ENCODE measurements at places on chromosomes 5 and 9.

- no peak for DNase-seq
These were observed 13.1 kb downstream of the ROPN1L start for GRCh38 chr5:10454591-10455276.

- DNase-seq, result no peak
These were observed 24.3 kb downstream of the KIF2A start for GRCh38 chr5:62330302-62330701.

- DNase-seq, result no peak
These were observed 387.0 kb upstream of the DMAC1 start for GRCh38 chr9:8186560-8186959.

- DNase-seq, result no peak
These were observed 154.4 kb downstream of the MACROH2A1 start for GRCh38 chr5:135244620-135245021.

DNA sequence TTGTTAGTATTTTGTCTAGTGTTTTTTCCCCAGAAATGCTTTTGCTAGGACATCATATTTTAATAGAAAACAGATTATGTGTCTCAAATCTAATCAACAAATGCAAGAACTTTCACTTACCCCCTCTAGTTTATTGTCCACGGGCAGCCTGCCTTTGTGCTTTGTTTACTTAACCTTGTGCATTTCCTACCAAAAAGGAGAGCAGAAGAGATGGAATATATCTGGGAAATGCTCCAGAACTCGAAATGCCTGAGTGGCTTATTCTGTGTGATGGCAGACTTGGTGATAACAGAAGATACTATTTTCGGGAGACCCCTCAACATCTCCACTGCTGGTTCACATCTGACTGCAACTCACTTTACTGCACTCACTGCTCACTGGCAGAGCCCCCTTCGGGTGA is 33.3 kb upstream of the SPDL1 start:
- DNase-seq, result no peak

DNA sequence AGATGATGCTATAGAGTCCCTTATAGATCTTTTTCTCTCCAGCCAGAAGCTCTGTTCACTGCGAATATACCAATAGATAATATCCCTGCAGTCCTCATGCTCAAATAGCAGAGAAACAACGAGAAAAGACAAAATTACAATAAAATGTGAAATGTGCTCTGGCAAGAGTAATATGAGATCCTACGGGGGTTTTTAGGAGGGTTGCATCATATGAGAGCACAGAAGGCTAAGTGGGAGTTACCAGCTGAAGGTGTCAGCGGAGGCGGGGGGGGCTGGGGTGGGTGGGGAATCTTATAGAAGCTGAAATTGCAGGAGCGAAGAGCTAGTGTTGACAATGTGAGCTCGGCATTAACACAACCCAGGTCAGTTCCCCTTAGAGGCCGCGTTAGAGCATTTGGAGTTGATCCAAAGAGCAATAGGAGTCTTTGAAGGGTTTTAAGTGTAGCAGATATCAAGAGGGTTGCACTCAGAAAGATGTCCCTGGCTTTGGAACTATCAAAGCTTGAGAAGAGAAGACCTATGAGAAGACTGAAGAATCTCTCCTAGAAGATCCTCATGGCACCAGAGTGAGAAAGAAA is 109.7 kb downstream of the BASP1 start:
- no peak for DNase-seq

GRCh38 chr5:123811831-123812230 is 299.9 kb downstream of the CSNK1G3 start:
- DNase-seq, result no peak

GRCh38 chr5:4730279-4730678 is 409.9 kb upstream of the ADAMTS16 start:
- DNase-seq, result no peak

- DNase-seq, result no peak
These were observed 46.7 kb upstream of the MACIR start for GRCh38 chr5:103211576-103212561.

GRCh38 chr5:14143546-14143840 is 351 bp downstream of the TRIO start:
- no peak for DNase-seq

DNA sequence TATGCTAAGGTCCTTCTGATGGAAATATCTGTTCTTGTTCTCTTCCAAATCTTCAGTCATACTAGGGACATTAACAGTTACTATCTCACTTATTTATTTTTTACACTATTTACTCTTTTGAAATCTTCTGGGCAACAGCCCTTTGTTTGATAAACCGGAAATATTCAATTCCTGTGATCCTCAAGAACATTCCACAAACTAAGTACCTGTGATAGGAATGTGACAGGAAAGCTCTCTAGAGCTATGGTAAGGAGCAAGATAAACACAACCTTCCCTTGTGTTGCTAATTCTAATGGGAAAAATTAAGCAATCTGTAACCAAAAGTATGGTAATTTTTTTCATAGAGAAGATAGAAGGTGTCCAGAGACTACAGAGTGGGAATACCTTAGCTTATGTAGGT is 22.0 kb upstream of the ANKRD34B start:
- no peak for DNase-seq

- no peak for DNase-seq
These were observed 5.8 kb upstream of the BICD2 start for GRCh38 chr9:92770360-92770995.

- DNase-seq, result no peak
These were observed 150.2 kb upstream of the PAPPA start for GRCh38 chr9:116003397-116003796.

GRCh38 chr9:104118916-104119315 is 24.8 kb downstream of the SMC2 start:
- no peak for DNase-seq

GRCh38 chr5:128667751-128668150 is 129.7 kb upstream of the FBN2 start:
- no peak for DNase-seq

- DNase-seq, result no peak
These were observed 26.2 kb upstream of the TNFAIP8 start for GRCh38 chr5:119329666-119330065.

GRCh38 chr9:99385215-99385614 is 163.1 kb downstream of the SEC61B start:
- DNase-seq, result no peak

GRCh38 chr9:16184964-16185646 is 632.3 kb downstream of the CCDC171 start:
- DNase-seq, result no peak

GRCh38 chr9:129382281-129383018 is 204.4 kb upstream of the IER5L start:
- DNase-seq, result no peak

DNA sequence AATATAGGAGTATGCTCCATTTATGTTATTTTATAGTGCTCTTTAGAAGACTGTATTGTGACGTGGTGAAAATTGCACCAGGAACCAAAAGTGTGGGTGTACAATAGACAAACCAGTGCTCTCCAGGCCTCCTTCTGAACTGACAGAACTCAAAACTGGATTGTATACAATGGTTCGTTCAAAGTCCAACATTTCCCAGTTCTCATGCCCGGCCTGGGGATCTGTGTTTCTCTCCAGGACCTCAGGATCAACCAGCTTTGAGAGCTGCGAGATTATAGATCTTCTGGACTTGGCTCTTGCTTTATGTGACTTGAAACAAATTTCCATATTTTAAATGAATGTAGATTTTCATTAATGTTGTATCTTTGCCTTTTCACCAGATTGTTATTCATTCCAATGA is 60.8 kb upstream of the CER1 start:
- DNase-seq, result no peak

DNA sequence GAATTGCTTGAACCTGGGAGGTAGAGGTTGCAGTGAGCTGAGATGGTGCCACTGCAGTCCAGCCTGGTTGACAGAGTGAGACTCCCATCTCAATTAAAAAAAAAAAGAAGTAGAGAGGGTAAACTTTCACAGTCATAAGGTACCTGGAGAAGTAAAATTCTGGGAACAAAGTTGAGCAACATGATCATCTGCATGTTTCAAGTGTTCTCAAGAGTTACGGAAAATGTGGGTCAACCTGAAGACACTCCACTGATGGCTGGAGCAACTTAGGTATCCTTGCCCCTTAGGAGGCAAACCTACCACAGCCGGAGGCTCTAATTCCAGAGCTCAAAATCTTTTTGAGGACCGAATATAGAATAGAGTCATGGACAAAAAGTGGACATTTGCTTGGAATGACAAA is 370.8 kb upstream of the RFX3 start:
- DNase-seq, result no peak

GRCh38 chr5:39055027-39055767 is 19.0 kb downstream of the RICTOR start:
- no peak for DNase-seq

DNA sequence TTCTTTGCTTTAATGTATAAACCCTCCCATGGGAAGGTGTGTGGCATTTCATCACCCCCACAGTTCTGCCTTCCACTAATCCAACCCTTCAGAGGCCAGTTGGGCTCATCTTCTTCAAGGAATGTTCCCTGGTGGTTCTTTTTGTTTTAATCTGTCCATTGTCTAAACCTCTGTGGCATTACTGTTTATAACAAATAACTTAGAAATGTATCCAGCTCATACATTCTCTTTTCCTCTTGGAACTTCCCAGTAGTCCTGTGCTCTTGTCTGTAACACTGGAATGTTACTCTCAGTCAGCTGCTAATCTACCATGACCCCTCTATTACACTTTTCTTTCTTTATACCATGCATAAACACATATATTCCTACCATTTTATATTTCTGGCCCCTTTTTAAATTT is 213.5 kb upstream of the TARS1 start:
- DNase-seq, result no peak

GRCh38 chr5:144778561-144778960 is 607.9 kb downstream of the KCTD16 start:
- no peak for DNase-seq

DNA sequence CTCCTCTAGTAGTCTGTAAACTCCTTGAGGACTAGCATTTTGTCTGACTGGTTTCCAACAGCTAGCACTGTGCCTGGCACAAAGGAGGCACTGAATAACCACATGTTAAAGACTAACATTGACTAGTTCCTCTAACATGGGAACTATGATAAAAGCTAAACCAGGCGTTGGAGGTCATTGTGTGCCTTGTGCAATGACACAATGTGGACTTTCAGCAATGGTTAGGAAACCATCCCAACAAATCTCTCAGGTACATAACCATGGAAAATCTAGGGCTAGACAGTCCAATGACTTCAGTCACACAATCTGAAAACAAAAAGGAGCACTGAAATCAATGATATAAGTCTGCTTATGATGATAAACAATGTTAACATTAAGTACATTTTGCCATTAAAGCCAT is 200.6 kb downstream of the DCP2 start:
- DNase-seq, result no peak

DNA sequence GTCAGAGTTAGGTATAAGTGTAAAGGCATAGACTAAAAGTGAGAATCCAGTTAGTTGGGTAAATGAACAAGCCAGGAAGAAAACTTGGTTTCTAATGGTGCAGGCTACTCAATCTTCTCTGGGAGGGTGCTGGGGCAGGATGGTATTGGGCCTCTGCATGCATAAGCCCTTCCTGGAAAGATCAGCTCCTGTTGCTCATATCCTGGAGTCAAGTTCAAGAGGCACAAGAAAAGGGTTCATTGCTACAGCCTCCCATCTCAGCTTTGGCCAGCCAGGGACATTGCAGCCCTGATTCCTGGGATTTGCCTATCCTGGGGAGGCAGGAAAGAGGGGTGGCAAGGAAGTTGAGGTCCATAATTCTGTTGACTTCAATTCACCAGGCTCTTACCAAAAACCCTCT is 40.7 kb upstream of the ATP6V1G1 start:
- DNase-seq, result no peak

DNA sequence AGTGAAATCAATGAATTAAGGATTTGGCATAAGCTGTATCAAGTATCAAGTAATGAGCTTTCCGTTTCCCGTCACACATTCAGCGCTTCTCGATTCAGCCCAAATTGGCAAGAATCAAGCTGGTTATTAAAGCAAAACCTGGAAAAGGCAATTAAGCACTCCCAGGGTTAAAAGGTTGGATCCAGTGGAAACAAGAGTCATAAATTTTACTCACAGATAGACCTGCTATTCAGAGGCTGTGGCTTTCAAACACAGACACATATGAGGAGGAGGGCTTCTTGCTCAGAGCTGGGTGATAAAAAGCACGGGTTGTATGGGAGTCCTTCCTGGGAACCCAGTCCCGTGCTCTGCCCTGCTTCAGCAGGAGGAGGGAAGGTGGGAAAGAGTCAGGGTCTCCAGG is 112.3 kb upstream of the CXCL14 start:
- no peak for DNase-seq

GRCh38 chr5:78514427-78515330 is 133.9 kb downstream of the LHFPL2 start:
- DNase-seq, result no peak

DNA sequence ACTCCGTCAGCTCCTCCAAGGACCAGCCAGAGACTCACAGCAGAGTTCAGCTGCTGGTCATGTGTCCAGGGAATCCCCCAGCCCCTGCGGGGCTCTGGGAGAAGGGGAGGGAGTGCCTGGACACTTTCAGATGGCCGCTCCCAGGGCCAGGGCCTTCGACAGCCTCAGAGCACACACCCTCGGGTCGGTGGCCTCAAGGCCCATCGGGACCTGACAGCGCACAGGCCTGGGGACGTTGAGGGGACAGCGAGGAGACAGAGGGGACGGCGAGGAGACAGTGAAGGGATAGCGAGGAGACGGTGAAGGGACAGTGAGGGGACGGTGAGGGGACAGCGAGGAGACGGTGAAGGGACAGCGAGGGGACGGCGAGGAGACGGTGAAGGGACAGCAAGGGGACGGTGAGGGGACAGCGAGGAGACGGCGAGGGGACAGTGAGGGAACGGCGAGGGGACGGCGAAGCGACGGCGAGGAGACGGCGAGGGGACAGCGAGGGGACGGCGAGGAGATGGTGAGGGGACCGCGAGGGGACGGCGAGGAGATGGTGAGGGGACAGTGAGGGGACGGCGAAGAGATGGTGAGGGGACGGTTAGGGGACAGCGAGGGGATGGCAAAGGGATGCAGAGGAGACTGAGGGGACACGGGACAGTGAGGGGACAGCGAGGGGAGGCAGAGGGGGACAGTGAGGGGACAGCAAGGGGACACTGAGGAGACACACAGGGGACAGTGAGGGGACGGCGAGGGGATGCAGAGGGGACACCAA is 47.3 kb downstream of the SLC12A7 start:
- no peak for DNase-seq

DNA sequence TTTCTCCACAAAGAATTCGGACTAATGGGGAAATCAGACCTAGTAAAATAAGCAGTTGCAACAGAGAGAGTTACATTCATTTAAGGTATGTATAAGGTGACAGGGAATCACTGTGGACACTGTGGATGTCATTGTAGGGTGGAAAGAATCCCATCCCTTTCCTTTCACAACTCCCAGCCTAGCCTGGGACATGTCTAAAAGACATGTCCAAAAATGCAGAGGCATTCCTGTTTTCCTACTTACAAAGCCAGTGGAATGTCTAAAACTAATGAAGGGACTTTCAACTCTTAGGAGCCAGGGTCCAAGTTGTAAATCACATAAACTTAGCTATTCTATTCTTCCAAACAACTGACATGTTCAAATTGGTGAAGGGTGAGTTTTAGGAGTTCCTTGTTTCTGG is 511.0 kb downstream of the PRELID2 start:
- no peak for DNase-seq

GRCh38 chr5:132417889-132418485 is 48.5 kb downstream of the SLC22A5 start:
- DNase-seq, result no peak

GRCh38 chr9:113956901-113957300 is 80.8 kb downstream of the ZNF618 start:
- no peak for DNase-seq
